ENCODE measurements at places on chromosomes 2 and 18.

GRCh38 chr2:31347750-31348149 is 66.8 kb downstream of the XDH start:
- no peak for DNase-seq

DNA sequence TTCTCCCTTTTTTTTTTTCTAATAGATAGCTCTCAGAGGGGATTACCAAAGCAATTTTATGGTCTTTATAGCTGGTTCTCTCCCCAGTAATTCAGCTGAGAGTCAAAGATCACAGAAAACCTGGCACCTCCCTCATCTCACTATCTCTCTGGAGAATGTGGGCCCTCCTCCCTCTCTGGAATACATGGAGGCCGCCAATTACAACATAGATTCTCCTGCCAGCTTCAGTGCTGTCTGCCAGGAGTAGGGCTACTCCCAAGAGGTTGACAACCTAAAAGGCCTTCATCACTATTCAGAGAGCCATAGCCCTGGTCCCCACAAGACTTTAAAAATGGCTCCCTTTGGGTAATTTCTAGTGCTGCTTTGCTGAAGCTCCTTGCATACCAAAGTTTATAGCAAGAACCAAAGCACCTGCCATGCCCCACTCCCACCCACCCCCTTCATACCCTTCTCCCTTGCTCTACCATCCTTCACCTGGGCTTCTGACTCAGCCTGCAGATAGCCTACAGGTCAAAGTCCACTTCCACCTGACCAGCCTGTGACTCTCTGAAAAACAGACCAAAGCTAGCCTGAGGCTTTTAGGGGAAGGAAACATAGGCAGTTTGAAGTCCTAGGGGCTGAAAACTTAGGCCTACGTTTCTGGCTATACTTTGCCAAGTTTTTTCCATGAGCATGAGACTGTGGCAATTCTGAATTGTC is 472.3 kb downstream of the TNS1 start:
- DNase-seq = no peak

DNA sequence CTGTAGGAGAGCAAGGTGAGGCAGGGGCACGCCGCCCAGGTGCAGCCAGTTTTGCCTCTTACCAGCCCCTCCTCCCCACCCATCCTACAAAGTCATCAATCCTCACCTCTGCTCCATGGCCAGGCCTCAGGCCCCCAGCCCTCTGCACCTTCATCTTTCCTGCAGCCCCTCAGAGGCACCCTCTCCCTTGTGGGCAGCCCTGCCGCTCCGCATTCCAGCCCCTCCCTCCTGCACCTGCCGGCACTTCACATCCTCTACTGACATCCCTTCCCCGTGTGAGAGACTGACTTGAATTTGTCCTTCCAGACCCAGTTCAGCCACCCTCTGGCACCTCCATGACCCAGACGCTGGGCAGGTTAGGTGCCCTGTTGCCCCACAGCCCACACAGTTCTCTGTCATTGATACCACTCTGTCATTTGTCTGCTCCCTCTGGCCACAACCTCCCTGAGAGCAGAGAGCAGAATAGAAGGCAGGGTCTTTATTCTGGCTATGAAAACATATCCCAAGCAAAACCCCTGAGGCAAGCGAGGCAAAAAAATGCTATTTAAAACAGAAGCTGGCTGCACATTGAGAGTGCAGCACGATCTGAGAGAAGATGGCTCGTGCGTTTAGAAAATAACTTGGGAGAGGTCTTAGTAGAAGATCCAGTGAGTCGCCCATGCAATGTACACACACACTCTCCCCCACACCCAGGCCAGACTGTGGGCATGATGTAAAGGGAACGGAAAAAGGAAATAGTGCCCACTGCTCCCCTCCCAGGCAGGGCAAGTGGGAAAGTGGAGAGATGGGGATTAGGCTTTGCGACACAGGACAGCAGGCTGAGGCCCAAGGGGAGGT is 25.9 kb downstream of the SDC1 start:
- no peak for DNase-seq

DNA sequence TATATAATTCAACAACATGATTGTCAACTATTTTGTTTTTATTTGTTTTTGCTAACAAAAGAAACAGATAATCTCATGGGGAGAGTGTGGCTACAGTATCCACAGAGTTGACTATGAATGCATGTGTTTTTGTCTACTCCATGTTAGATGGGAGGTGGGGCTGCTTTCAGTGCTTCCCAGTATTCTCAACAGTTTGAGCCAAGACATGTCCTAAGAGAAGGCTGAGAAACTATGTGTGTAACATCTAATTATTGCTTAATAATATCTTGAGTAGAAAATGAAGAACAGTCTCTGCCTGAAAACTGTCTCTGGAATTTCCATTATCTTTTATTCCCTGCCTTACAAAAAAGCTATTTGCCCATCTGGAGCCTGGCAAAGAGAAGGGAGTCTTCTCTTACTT is 178.8 kb upstream of the MMADHC start:
- no peak for DNase-seq

DNA sequence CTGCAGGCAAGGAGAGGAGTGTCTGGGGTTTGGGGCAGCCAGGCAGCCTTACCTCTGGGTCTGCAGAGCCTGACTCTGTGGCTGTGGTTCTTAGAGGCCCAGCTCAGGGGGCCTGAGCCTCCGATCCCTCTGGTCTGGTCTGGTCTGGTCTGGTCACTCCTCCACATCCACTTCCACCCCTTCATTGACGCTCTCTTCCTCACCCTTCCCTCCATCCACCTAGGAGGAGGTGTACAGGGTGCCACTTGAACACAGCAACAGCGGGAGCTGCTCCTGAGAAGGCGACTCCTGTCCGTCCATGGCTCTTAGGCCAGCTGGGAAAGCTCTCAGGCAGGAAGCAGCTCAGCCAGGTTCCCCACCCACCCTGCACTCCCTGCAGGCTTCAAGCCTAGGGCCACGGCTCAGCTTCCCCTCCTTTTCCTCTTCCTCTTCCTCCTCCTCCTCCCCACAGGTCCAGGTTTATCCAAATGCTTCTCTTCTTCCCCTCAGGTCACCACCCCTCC is 16.9 kb downstream of the GPR55 start:
- no peak for DNase-seq

DNA sequence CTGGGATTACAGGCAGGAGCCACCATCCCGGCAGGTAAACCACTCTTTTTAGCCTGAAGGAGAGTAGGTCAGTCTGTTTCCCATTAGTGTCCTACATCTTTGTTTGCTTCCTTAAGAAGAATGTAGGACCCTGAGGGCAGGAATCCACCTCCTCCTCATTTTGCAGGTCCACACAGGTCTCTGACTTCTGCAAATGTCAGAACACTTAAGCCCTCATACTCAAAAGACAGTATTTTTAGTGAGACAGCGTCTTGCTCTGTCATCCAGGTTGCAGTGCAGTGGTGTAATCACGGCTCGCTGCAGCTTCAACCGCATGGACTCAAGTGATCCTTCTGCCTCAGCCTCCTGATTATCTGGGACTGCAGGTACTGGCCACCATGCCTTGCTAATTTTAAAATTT is 9.3 kb downstream of the PSTPIP2 start:
- no peak for DNase-seq

DNA sequence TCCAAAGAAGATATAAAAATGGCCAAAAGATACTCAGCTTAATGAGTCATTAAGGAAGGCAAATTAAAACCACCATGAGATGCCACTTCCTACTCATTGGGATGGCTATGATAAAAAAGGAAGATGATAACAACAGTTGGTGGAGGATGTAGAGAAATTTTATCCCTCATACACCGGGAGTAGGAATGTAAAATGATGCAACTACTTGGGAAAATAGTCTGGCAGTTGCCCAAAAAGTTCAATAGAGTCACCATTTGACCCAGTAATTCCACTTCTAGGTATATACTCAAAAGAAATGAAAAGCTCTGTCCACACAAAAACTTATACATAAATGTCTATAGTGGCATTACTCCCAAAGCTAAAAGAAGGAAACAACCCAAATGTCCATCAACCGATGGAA is 10.1 kb upstream of the SULT1C2 start:
- no peak for DNase-seq

- DNase-seq = no peak
Observed at GRCh38 chr18:50722311-50722710, 97.5 kb downstream of the MRO start.

DNA sequence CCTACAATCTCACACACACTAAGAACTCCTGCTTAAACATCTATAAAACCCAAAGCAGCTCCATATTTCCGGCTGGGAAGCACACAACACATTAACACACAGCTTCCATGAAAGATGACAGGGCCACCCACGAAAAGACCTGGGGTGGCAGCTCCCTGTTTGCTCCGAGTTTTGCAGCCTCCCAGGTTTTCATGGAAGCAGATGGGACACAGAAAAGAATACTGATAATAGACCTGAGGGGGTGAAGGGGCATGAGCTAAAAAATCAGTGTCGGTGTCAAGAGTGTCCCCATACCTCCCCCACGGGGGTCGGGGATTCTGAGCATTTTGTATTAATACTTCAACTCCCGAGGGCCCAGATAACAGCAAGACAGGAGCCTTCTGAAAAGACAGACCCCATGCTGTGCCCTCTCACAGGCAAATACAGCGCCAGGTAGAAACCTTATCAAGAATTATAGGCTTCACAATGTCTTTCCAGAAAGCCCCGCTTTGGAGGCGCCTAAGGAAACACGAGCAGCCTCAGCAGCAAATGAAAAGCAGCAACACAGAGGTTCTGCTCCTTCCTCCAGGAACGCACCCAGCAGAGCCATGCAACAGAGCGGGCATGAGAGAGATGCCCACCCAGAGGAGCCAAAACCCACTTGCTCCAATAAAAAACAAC is 50.5 kb downstream of the ZNF516 start:
- DNase-seq = no peak

DNA sequence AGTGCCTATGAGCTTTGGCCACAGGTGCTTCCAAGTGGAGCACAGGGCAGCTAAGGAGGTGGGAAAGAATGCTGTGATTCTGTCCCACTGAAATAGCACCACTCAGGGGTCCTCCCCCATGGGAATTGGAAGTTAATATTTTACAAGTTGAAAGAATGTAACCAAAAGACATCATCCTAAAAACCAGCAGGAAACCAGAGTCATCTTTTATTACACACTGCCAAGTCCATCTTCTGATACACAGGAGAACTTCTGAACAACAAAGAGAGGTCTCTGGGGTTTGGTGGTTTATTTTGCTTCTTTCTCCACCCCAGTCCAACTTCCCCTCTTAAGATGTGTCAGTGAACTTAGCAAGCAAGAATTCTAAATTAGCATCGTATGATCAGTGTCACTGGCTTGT is 47.7 kb downstream of the COLEC12 start:
- no peak for DNase-seq
